ENCODE measurements at places on chromosomes 2 and 18.

DNA sequence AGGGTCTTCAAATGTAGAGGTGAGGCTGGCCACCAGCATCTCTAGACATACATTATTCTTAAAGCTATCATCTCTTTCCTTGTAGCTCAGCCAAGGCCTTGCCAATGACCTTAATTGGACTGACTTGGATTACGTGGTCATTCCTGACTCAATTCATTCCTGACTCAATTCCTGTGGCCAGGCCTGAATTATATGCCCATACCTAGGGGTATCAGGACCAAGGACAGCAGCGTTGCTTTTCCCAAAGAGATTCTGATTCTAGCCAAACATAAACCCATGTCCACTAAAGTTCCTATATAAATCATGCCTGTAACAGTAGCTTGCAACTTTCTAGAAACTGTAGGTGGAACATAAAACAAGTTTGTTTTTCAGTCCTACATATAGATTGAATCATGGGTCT, 231.7 kb downstream of the ARL6IP6 start:
- DNase-seq = no peak

GRCh38 chr2:150271952-150272802, 215.3 kb downstream of the RND3 start:
- DNase-seq = no peak

GRCh38 chr2:188142636-188143295, 148.9 kb upstream of the GULP1 start:
- no peak for DNase-seq

GRCh38 chr2:195575879-195576401, 81.1 kb upstream of the SLC39A10 start:
- DNase-seq = no peak

- DNase-seq = no peak
Measured at GRCh38 chr2:26997394-26997793, 27.0 kb downstream of the MAPRE3 start.

DNA sequence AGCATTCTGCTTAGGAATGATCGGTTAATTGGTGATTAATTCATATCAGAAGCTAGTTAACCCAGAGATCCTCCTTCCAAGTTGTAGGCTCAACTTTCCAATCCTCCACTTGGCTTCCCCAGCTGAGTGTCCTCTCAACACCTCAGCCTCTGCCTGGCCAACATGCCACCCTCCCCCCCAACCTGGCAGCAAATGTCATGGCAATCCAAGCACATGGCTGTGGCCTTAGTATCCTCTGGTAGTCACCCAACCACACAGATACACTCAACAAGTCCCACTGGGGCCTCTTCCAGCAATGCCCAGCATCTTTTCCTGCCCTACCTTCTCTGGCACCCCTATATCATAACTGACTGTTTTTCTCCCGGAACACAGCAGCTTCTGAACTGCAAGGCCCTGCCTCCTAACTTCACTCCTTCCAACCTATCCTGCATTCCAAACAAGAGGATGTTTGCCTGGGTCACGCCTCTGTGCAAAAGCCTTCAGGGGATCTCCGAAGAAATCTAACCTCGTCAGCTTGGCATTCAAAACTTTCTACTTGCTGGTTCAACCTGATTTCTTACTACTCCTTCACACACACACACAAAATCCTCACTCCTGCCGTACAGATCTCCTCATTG, 195.0 kb downstream of the CYP26B1 start:
- no peak for DNase-seq

GRCh38 chr2:119198240-119198840, 25.3 kb upstream of the STEAP3 start:
- no peak for DNase-seq

- no peak for DNase-seq
Measured at GRCh38 chr2:7722212-7722910, 805.1 kb downstream of the RNF144A start.

- no peak for DNase-seq
Measured at GRCh38 chr2:20071397-20072383, 20.3 kb upstream of the LAPTM4A start.

GRCh38 chr2:112006076-112006410, 49.0 kb upstream of the TMEM87B start:
- DNase-seq = no peak

GRCh38 chr2:233178994-233179847, 72.3 kb upstream of the ATG16L1 start:
- no peak for DNase-seq

DNA sequence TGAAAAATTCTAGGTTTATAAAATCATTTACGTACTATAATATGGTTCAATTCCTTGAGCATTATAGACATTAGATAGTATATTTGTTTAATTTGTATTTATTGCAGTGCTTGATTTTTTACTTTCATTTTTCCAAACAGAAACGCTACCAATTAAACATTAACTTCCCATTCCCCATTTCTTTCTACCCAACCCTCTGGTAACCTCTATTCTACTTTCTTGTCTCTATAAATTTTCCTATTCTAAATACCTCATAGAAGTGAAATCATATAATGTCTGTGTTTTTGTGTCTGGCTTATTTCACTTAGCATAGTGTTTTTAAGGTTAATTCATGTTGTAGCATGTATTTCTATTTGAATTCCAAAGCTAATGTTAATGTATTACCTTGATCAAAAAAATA, 11.6 kb upstream of the SLC39A10 start:
- DNase-seq = no peak

DNA sequence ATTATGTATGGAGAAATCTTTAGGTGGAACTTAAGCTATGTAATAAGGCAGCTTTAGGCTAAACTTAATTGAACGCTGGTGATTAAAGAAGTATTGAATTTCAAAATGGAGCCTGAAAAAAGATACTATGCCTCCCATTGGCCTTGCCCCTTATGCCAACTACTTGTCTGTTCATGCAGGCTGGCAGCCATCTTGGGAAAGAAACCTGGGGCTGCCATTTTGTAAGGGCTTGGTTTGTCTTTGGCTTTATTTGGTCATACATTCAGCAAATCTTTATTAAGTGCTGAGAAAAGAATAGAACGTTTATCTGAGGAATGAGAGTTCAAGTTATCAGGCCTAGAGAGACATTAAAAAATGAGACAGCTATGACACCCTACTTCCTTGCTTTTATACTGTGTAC, 231.3 kb downstream of the KCNE4 start:
- DNase-seq = no peak

- no peak for DNase-seq
Measured at GRCh38 chr18:5073026-5073944, 123.8 kb downstream of the AKAIN1 start.

DNA sequence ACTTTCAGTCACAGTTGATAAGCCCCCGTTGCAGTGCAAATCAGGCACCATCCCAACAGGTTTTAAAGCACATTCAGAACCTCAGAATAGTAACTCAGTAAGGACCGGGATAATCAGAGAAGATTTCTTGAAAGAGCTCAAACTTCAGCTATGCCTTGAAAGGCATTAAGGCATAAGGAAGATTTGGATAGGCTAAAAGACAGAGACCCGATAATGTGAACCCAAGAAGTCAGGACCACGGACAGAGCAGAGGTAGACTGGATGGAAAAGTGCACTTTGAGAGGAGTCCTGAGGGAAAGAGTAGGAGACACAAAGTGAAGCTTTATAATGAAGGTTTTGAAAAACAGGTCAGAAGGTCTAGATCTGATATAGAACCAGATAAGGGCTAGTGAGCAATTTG, 36.9 kb upstream of the KLF7 start:
- DNase-seq = no peak

- DNase-seq = no peak
Measured at GRCh38 chr2:166593403-166593802, 99.4 kb upstream of the SCN7A start.

DNA sequence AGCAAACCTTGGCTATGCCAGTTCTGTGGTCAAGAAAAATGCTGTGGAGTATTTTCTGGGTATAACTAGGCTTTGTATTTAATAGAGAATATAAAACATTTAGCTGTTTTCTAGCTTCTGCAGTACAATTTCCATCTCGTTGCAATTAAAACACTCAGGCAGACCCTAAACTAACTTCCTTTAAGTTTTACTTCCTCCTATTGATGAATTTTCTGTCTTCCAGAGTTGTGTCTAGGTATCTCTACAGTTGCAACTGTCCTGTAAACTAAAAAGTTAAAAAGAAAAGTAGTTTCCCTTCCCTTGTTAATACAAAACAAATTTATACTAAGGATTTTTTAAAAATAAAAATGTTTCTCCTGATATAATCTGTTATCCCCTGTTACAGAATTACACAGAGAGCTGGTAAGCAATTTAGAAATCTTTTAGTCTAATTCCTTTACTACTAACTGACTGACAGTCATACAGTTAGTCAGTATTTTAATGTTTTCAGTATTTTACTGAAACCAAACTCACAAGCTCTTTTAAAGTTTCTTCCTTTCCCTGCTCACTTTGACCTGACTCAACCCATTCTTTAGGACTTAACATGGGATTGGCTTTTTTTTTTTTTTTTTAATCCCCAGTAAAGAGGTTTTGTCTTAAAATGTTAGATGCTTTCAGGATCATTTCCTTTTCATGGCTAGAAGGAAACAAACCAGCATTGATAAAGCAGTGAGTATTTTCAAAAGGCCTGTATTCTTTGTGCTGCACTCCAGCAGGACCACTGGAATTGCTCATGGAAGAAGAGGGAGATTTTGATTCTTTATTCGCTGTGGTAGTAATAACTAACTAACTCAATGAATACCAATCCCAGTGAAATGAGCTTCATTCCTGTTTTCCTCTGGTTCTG, 22.9 kb downstream of the ITGAV start:
- no peak for DNase-seq

DNA sequence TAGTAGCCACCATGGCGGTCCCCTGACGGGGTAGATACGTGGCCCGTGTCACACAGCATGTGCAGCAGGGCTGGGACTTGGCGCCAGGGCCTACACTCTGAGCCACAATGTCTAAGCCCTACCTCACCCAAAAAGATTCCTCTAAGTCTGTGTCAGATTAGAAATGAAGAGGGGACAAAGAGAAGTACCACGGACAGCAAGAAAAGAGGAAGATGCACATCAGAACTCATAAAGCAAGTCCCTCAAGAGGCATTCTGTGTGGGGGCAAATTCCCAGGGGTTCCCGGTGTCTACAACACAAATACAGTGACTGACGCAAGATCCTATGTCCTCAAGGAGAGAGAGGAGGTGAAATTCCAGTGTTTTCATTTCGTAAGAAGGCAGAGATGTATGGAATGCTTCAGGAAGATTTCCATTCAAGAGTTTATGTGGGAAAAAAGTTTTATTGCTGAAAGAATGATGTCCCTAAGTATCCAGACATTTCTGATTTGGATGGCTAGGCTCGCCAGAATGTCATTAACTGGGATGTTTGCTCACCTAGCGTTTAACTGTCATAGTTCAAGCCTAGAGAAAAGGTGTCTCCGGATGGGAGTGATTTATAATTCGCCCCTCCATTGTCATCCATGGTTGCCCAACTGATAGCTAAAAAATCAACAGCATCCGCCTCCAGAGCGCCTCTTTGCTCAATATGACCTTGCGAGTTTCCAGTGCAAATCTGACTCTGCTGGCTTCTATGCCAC, 75.6 kb upstream of the CHMP1B start:
- DNase-seq = no peak

DNA sequence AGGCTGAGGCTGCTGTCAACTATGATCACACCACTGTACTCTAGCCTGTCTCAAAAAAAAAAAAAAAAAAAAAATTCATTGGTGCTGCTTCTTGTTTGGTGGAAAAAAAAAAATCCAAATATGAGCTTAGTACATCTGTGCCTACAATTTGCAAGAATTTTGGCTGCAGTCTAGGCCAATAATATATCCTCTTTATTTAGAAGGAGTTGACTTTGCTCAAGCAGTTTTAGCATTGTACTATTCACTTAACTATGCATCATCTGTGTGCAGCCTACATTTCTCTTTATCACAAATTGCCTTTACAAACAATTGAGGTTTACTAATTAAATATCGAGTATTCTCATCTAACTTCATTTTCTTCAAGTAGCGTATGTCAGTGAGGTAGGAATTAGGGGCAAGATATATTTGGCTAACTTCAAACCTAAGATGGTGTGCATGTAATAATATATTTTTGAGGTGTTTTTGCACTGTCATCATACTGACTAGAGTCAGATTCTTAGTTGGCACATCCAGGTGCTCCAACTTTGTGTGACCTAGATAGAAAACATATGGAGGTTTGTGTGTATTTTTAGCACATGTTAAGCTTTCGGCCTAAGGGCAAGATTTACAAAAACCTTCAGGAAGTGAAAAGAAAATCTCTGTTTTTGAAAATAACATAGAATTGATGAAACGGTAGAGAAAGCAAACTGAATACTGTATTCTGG, 51.8 kb downstream of the PMS1 start:
- DNase-seq = no peak

DNA sequence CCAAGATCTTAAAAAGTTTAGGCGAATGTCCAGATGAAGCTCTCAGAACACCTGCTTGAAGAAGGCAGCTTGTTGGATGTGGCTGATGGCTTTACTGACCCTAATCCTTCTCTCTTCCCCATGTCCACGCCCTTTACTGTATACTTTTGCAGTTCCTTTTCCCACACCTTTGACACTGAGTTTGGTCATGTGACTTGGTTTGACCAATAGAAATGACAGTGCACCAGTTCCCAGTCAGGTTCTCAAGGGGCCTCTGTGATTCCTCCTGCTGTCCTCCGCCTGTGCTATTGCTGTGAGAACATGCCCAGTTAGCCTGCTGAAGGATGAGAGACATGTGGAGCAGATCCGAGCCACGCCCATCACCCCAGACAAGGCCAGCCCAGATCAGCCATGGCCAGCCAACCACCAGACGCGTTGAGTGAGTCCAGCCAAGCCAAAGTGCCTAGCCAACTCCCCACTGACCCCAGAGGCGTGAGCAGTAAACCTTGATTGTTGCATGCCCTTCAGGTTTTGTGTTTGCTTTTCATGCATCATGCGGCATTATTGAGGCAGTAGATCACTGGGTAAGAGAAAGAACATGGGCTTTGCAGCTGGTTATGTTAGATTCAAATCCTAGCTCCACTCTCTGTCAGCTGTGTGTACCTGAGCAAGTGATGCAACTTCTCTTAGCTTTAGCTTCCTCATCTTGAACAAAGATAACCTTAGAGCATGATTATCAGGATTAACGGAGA, 258.0 kb upstream of the SIX2 start:
- DNase-seq = no peak

GRCh38 chr2:1974397-1974796, 230.1 kb upstream of the PXDN start:
- no peak for DNase-seq

GRCh38 chr2:46410273-46411244, 68.8 kb upstream of the TMEM247 start:
- DNase-seq = no peak

GRCh38 chr2:197196541-197197180, 113.9 kb downstream of the ANKRD44 start:
- DNase-seq = no peak

DNA sequence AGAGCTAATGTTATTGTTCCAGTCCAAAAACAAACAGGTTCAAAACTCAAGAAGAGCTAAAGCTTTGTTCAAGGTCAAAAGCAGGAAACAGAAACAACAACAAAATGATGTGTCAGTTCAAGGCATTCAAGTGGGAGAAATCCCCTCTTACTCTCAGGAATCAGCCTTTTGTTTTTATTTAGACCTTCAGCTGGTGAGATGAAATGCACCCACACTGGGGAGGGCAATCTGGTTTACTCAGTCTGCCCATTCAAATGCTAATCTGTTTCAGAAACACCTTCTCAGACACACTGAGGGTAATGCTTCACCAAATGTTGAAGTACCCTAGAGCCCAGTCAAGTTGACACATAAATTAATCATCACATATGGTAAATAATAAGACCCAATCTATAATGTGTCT, 150.6 kb downstream of the TMX3 start:
- DNase-seq = no peak

All from stimulated activated naive CD4-positive, alpha-beta T cell treated with Interleukin-2 at 50 U/mL for 16 hours (primary cell).